Bronchial epithelial cell (primary cell): ENCODE measurements at places on chromosomes 7 and 10.
A peak's percentile ranks its signal among the peaks of the same experiment; 100 is the strongest.

- DNase-seq, result peak; percentile 61
Observed at GRCh38 chr10:118108194-118109026, 61.7 kb upstream of the RAB11FIP2 start.

DNA sequence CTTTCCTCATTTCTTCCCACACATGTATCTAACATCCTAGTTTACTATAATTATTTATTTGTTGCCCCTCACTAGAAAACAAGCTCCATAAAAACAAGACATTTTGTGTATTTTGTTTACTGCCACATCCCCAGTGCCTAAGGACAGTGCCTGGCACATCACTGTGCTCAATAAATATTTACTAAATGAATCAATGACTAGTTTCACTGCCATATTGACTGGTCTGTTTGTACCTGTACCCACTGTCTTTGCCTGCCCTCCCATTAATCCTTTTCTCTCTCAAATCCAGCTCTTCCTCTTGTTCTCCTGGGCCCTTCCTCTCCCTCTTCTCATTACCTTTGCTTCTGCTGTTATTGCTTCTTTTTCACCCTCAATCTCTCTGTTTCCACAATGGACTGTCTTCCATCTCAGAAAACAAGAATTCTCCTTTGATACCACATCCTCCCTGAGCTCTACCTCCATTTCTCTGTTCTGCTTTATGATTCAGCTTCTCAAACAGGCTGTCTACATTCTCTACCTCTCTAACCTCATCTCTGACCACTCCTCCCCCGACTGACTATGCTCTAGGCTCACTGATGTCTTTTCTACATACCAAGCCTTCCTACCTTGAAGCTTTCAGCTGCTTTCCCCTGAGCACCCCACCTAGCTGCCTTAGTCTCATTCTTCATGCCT is 8.3 kb upstream of the FAM133B start:
- no peak for DNase-seq

DNA sequence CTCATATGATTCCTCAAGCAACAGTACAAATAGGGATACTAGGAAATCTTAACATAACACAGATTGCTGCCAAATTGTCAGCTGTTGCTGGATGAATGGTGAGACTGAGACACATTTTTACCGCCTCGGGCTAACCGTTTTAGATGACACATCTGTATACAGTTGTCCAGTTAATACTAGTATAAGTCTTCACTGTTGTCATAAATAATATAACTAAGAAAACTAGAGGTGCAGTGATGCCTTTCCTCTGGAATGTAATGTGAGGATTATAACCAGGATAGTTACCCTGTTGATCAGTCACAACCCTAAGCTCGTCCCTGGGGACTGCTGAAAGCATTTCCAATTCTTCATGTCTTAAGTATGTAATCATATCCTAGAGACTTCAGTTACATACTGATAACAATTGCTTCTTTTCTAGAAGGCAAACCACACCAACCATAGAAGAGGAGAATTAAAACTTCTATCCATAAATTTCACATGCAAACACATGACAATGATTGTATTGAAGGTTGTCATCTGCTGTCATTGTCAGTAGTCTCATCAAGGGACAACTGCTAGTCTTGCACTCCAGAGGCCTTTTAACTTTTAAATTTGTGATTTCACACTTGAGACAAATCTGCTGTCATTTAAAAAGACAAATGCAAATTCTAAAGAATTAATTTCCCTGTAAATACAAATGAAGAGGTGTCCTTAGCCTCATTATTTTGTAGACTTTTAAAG is 100.4 kb upstream of the SEMA3D start:
- no peak for DNase-seq

GRCh38 chr10:127983344-127984100 is 76.6 kb downstream of the PTPRE start:
- no peak for DNase-seq

- DNase-seq, result peak; percentile 52
Observed at GRCh38 chr10:109978481-109978880, 29.3 kb upstream of the ADD3 start.

GRCh38 chr10:20975236-20975635 is 78.1 kb upstream of the NEBL start:
- no peak for DNase-seq

GRCh38 chr10:96244354-96244753 is 27.0 kb downstream of the BLNK start:
- DNase-seq, result no peak

GRCh38 chr7:68576366-68576765 is 1021.9 kb upstream of the AUTS2 start:
- DNase-seq, result no peak

GRCh38 chr7:88437132-88437531 is 130.4 kb upstream of the STEAP4 start:
- no peak for DNase-seq

GRCh38 chr7:40058636-40059035 is 75.8 kb downstream of the MPLKIP start:
- DNase-seq, result no peak

GRCh38 chr10:127145173-127145572 is 51.2 kb downstream of the INSYN2A start:
- peak; percentile 77 for DNase-seq

- no peak for DNase-seq
Observed at GRCh38 chr10:10676972-10677371, 340.7 kb upstream of the CELF2 start.

DNA sequence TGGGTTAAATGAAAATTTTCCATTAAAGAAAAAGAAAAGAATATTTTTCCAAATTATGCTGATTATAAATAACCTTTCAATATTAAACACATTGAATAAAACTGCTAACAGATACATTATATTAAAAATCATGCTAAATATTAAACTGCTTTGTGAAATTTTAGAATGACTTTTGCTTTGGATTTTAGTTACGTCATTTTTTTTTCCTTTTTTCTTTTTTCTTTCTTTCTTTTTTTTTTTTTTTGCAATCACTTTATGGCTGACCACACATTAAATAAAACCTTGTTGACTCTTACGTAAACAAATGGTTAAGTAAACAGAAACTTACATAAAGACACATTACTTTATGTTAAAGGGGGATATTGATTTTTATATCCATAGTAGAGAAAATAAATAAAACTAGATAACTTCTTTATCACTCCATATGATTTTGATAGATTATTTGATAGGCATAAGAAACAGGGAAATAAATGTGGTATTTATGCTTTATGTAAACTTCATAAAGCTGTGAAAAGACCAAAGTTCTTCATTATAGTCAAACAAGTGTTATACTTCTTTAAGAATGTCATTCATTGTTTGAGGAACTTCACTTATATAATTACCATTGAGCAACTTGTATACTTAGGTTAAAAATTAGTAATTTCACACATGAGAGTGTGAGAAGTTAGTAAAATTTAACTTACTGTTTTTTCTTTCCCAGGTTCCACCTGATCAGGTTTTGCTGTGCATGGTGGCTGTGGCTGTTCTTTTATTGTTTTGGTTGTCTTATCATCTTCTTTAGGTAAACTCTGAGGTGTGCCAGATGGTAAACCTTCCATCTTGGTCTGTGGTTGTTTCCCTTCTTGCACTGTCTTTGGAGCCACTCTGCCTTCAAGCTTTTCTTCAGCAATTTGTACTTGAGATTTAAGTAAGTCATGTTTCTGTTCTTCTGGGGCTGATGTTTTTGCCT is 197.3 kb downstream of the PCLO start:
- DNase-seq, result no peak

GRCh38 chr10:129192344-129193128 is 274.5 kb upstream of the MGMT start:
- DNase-seq, result no peak

DNA sequence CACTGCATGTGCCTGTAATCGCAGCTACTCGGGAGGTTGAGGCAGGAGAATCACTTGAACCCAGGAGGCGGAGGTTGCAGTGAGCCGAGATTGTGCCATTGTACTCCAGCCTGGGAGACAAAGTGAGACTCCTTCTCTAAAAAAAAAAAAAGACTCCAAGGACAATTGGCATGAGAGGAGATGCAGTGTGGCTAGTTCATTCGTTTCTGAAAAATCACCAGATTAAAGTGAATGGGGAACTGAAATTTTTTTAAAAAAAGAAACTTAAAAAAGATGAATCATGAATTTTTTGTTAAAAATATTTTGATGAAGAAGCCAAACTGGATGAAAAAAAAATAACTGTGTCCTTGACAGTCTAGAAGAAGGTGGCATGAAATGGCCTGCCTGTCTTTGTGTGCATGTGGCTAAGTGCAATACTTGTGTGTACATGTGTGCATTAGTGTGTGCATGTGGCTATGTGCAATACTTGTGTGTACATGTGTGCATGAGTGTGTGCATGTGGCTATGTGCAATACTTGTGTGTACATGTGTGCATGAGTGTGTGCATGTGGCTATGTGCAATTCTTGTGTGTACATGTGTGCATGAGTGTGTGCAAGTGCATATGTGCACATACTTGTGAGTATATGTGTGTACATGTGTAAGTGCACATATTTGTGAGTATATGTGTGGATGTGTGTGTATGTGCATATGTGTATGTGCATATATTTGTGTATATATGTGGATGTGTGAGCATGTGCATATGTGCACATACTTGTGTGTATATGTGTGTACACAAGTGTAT is 391.7 kb upstream of the KLF6 start:
- DNase-seq, result no peak

DNA sequence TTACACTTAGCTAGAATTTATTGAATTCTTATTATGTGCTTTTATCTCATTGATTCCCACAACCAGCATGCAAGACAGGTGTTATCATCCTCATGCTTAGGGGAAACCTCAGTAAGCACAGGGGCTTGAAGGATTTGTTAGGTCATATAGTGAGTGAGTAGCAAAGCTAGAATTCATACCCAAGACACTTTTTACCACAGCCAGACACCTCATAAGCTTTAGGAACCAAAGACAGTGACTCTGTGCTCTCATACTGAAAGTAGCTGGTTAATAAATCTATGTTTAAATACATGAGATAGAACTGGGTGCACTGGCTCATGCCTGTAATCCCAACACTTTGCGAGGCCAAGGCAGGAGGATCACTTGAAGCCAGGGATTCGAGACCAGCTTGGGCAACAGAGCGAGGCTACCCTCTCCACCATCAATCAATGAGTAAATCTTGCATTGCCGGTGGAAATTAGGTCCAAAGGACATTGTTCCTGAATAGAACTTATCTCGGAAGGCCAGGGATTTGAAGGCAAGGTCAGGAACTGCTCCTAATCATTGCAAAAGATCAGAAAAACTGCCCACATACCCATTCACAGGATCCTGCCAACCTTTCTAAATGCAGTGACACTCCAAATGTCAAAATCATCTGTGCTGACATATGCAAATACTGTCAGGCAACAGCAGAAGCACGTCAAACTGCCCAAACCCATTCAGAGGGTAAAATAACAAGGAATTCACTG is 523.5 kb downstream of the PARD3 start:
- no peak for DNase-seq

DNA sequence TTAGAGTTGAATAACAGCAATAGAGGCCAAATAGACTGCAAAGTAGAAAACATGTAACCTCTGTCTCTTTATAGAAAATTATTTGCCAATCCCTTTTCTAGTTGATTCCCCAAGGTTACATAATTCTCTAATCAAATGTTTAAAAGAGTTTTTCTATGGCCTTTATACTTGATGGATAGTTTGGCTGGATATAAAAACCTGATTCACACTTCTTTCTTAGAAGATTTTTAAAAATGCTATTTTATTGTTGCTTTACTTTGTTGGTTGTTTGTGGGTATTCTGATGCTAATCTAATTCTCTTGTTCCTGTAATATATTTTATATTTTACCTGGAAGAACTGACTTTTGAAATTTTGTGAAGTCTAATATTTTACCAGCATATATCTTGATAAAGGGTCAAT is 331.1 kb upstream of the MTPN start:
- DNase-seq, result no peak

DNA sequence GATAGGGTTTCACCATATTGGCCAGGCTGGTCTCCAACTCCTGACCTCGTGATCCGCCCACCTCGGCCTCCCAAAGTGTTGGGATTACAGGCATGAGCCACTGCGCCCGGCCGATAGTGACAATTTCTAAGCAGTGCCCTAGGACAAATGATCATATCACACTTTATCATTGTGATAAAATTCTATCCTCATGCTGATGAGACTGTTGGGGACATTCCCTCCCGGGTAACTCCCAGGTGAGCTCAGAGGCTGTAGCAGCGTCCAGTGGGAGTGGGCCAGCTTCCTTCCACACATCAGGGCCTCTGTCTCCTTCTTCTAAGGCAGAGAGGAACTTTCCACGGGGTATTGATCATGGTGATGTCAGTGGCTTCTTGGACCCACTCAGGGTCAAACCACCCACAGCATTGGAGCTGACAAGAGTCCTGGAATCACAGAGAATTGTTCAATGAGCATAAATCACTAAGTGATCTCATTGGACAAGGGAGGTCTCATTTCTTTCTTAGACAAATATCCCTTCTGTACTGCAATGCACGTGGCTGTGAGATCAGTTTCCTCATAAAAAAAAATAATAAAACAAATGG is 256.1 kb downstream of the KLF6 start:
- no peak for DNase-seq

GRCh38 chr7:15757041-15758000 is 70.8 kb upstream of the MEOX2 start:
- DNase-seq, result no peak

GRCh38 chr10:83592337-83592935 is 546.9 kb upstream of the GHITM start:
- DNase-seq, result no peak

- no peak for DNase-seq
Observed at GRCh38 chr10:113459626-113460280, 93.1 kb upstream of the HABP2 start.

DNA sequence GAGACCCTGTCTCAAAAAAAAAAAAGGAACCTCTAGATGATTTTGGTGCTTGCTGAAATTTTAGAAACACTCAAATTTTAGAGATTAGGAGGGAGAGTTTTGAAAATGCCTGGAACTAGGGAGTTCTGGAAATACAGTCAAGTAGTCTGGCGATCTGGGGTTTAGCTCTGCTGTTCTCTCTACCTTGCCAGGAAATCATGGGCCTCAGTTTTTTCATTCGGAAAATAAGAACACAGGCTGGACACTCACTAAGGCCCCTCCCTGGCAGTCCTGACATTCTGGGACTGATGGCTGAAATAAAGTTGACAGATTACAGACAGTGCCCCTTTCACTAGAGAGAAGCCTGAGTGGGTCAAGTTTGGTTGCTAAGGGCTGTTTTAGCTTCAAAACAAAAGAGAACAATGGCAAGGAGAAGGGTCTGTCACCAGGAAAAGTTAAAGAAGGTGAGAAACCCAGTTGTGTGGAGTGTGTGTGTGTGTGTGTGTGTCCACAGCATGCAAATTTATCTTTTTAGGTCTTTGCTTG is 25.0 kb upstream of the CALN1 start:
- no peak for DNase-seq

GRCh38 chr10:51876979-51877378 is 177.6 kb upstream of the CSTF2T start:
- no peak for DNase-seq

DNA sequence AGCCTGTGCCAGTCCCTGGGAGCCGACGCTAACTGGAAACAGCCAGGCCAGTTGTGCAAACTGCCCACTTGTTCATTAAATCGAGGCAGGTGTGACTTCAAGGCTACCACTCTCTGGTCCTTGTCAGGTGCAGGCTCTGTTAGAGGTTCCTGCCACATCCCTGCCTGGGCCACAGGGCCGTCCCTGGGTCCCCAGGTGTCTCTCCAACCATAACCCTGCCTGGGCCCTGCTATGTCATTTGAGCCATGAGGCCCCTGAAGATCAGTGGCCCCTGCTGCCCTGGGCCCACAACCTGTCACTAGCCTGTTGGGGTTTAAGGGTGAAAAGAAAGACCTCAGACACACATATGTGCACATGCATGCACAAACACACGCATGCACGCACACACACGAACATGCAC is 326.9 kb downstream of the TNS3 start:
- DNase-seq, result no peak

GRCh38 chr10:75877877-75878276 is 446.5 kb downstream of the LRMDA start:
- DNase-seq, result no peak

GRCh38 chr10:103540722-103541121 is 47.2 kb downstream of the NEURL1 start:
- no peak for DNase-seq
